ENCODE measurements at places on chromosomes 3 and 15. TPM values are rescaled to one million over a fixed set of nuclear protein-coding genes. Genes with fewer than 3 reads are reported as not detected.

THBS1 gene
- total RNA-seq: 598 TPM

ZBTB20 gene
- 7.7 TPM for total RNA-seq

DNASE1L3 gene
- total RNA-seq: not detected

CYP1A2 gene
- total RNA-seq: not detected

NME9 gene
- total RNA-seq: not detected

MYL3 gene
- not detected for total RNA-seq

ATP13A4 gene
- total RNA-seq: not detected

ANKRD63 gene
- not detected for total RNA-seq

SPESP1 gene
- total RNA-seq: 46.7 TPM

XCR1 gene
- not detected for total RNA-seq

SPINK8 gene
- total RNA-seq: not detected

ABHD2 gene
- total RNA-seq: 237 TPM

DNA sequence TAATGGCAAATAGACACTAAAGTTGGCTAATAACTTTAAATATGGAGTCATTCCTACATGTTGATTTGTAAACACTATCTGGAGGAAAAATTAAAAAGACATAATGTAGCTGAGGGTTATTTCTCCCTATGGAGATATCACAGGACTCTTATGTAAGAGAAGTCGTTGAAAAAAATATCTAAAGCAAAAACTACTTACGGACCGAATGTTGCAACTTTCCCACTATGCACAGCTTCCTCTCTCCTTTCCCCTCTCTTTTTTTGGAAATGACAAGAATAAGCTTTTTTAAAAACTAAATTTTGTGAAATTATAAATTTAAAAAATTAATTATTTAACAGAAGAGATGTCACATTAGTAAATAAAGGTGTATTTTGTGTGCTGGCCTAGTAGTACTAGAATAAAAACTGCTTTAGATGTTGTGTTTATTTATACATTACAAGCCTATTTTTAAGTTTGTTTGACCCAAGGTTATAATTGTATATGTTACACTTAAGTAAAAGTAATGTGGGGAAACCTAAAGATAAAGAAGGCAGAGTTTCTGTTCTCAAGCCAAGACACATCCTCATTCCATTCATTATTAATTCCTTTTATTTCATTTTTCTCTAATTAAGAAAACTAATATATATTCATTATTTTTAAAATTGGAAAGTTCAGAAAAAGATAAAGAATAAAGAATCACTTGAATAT, 20.7 kb upstream of the PPARG start:
- DNase-seq: no peak

- DNase-seq: peak; percentile 63
These were observed 257.3 kb downstream of the ABHD5 start for GRCh38 chr3:43948013-43948412.

DNA sequence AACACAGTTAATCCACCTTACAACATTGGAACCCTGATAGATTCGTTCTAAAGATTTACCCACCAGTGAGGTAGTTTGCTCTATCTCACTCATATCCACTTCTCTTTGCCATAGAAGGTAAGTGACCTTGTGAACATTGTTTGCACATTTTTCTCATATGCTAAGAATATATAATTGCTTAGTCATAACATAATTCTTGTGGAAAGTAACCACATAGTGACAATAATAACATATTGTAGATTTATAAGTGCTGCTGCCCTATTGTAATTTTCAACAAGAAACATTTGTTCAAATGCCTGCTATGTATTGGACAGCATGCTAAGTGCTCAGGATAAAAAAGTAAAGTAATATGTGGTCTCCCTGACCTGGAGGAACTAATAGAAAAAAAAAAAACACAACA, 554.2 kb upstream of the KCNMB2 start:
- no peak for DNase-seq

DNA sequence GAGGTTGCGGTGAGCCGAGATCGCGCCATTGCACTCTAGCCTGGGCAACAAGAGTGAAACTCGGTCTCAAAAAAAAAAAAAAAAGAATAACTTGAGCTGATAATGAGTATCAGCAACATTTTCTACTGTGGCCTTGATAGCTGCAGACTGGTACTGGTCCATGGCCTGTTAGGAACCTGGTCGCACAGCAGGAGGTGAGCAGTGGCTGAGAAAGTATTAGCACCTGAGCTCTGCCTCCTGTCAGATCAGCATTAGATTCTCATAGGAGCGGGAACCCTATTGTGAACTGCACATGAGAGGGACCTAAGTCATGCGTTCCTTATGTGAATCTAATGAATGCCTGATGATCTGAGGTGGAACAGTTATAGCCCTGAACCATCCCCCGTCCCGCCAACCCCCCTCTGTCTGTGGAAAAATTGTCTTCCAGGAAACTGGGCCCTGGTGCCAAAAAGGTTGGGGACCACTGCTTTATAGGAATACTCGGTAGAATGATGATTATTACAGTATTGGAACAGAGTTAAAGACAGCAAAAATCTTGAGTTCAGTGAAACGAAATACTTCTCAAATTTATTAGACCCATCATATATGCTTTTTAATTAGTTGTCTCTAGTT, 126.0 kb downstream of the ZNF609 start:
- no peak for DNase-seq

DNA sequence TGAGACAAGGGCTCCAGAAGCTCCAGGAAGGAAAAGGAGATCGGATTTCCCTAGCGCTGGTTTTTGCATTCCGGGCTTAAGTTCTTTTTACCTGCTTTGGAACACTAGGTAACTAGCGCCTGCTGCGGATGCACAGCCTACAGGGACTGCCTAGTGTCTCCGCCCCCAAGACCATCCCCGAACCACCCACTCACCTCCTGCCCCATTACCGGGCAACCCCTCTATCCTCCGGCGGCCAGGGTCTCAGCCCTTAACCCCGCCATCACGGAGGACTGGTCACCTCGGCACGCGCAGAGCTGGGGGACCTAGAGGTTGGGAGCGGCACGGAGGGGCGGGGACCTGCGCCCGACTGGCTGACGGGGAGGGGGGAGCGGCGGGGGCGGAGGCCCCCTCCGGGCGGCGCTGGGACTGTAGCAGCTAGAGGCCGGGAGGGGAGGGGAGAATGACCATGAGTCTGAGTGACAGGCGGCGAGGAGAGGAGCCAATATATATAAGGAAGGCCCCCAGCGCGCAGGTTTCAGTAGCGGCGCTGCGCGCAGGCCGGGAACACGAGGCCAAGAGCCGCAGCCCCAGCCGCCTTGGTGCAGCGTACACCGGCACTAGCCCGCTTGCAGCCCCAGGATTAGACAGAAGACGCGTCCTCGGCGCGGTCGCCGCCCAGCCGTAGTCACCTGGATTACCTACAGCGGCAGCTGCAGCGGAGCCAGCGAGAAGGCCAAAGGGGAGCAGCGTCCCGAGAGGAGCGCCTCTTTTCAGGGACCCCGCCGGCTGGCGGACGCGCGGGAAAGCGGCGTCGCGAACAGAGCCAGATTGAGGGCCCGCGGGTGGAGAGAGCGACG, at the start of gene DLL4:
Gene DLL4 (plus strand): TSS at position 520 of the 839 bp plus-strand sequence. CDS start 329 bp downstream, outside the sequence.
- peak; percentile 73 for DNase-seq

GRCh38 chr3:112984485-112984884, 6.3 kb upstream of the GTPBP8 start:
- DNase-seq: peak; percentile 12

DNA sequence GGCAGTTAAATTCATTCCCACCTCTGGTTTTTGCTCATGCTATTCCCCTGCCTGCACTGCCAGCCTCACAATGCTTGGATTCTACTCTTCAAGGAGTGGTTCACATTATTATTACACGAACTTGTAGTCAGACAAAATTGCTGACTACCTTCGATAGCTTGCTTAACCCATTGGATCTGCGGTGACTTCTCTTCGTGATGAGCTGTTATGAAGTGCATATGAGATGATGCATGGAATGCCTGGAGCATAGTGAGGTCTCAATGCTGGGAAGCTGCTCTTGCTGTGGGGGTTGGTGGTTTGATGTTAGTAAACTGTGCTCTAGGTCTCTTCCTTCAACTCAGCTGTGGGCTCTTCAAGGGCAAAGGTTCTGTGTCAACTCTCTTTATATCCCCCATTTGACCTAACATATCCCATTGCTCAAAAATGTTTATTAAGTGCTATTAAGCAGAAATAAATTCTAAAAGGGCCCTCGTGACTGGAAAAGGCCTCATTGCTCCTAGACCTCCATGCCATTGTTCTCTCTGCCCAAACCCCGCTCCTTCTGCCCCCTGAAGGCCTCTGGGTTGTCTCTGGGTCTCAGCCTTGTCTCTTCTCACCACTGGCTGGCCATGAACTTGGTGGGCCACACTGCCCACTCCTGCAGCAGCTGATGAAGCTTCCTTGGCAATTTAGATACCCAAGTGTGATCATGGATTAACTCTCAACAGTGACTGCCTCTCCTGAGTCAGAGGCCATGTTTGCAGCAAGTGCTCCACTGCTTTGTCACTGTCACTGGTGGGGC, 4.5 kb upstream of the SLCO2A1 start:
- peak; percentile 81 for DNase-seq

- DNase-seq: no peak
These were observed at the start of gene CHRNB4 for GRCh38 chr15:78641102-78641748. CHRNB4 (minus strand) TSS chr15:78641210; CDS start chr15:78641133, 77 bp downstream.

DNA sequence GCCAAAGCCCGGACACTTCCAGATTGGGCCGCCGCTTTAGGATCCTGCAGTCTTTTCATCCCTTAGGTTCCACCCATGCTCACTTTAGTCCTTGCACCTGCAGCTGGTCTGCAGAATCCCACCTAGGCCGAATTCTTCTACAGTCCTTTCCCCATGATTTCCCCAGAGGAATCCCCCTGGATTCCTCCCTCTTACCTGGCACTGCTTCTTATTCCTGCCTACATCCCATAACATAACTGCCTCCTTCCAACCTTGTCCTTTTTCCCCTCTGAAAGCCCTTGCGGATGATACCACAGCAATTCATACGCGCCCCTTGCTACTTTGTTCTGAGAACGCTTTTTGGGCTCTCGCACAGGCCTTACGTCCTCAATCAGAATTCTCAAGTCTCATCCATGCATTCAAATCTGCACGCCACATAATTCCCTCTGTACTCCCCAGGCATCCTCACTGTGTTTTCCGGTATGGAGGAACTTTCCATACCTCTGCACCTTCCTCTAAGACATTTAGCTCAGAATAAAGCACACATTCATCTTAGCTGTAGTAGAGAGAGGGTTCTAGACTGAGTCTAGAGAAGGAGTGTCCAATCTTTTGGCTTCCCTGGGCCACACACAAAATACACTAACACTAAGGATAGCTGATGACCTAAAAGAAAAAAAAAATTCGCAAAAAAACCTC, 619 bp downstream of the EIF2AK4 start:
- peak; percentile 39 for DNase-seq

- peak; percentile 36 for DNase-seq
These were observed 236.7 kb upstream of the WNT5A start for GRCh38 chr3:55723653-55724406.

DNA sequence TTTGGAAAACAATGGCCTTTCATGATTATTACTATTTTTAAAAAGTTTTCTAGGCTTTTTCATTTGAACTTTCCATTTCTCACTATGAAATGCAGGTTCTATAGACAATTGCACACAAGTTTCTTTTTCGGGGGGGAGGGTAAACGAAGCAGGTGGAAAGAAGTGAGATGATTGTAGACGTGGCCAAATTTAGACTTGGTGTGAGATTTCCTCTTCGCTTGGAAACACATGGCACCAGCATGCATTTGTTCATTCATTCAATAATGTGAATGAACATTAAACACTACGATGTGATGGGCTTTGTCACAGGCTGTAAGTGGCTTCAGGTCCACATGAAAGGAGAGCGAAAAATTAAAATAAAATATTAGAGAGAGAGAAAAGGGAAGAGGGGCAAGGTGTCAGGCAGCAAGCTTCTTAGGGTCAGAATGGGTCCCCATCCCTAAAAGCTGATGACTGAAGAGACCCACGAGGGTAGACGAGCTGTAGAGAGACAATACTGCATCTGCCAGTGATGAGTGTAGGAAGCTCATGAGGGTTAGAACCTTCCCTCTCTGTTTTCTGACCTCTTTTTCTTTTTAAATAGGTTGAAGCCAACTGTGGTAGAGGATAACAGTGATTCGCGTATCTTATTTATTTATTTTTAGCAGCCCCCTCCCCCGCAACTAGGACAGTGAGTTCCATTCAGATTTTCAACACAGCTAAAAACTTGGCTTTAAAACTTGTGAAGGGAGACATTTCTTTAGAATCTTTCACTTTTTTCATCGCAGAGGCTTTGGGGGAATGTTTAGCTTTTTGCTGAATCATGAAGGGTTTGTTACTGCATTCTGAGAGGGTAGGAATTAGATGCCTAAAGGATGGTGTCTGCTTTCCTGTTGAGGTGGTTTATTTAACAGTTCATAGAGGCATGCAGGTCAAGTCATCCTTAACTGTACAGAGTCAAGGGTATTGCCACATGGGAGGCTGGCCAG, 36.2 kb downstream of the GAP43 start:
- DNase-seq: no peak

GRCh38 chr3:194112120-194113106, 23.5 kb upstream of the HES1 start:
- no peak for DNase-seq

GRCh38 chr3:170056710-170057454, 19.1 kb downstream of the GPR160 start:
- DNase-seq: no peak

DNA sequence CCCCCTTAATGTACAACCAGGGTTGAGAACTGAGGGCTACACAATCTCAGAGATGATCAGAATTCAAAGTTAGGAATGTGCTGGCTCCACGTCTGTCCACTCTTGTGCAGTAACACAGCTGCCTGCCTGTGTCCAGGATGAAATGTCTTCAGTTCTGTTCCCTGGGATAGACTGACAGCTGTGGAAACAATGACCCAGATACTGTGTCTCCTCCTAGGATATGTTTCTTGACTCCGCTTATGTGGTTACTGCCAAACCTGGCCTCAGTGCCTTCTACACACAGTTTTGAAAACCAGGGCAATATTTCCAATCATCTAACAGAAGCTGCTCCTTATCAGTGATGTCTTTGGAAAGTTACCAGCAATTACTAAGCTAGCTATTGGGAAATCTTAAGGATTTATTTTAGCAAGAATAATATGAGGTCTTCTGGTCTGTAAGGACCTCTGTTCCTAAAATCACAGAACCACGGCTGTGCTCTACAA, 67.6 kb downstream of the NOX5 start:
- DNase-seq: peak; percentile 63

DNA sequence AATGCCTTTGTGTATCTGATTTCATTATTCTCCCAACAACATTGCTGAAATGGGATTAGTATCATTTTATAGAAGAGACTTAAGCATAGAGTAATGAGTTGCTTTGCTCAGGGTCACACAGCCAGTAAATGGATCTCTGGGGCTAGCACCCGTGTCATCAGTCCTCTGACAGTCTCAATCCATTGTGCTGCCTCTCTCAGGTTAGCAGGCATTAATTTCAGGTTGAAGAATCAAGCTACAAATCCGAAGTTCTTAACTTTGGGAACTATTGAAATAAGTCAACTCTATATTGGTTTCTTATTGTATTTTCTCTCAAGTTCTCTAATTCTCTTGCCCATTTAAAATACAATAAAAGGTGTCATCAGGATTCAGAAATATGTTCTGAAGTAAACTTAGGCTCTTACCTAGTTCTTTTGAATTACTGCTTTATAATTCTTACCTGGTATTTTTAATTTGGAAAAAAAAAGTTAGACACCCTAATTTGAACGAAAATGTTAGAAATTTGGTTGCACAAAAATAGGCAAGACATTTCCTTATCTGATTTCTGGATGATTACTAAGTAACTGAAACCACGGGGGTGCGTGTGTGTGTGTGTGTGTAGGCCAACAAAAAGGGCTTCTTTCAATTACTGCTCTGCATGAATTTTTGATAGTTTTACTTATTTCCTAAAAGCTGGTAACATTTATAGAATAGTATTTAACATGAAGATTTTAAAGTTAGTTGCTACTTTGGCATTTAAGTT, 189.8 kb downstream of the MBNL1 start:
- peak; percentile 25 for DNase-seq
